Stimulated activated CD4-positive, alpha-beta T cell treated with anti-CD3 and anti-CD28 coated beads, Interleukin-12 subunit alpha, Interleukin-12 subunit beta, amount 100 ng/mL, for 4 hours (primary cell): ENCODE measurements at places on chromosomes 7 and 10.

GRCh38 chr7:6558837-6559236 is 7.6 kb upstream of the GRID2IP start:
- no peak for DNase-seq

- no peak for DNase-seq
Measured at GRCh38 chr7:99748846-99749579, 14.0 kb upstream of the CYP3A7 start.

DNA sequence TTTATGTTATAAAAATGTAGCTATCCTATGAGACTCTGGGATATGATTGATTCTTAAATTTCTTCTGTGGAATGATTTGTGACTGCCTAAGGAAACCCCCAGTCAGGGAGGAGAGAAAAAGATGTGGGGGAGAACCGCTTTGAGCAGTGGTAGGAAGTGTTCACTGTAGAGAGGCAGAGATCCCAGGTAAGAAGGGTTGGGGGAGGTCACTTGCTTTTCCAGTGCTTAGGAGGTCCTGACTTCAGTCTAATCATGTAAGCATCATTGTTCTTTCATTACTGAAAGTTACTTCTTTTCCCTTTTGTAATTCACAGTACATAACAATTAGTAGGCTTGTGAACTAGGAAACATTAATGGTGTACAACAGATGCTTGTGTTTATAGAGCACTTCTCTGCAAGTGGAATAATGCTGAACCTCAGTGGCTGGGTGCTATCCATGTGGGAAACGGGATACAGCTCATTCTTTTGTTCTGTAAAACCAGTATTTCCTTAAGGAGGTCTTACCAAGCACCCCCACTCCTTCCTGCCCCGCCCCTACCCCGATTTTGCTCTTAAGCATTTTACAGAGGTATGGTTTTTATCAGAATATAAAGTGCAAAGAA is 165.4 kb downstream of the ST7 start:
- no peak for DNase-seq

DNA sequence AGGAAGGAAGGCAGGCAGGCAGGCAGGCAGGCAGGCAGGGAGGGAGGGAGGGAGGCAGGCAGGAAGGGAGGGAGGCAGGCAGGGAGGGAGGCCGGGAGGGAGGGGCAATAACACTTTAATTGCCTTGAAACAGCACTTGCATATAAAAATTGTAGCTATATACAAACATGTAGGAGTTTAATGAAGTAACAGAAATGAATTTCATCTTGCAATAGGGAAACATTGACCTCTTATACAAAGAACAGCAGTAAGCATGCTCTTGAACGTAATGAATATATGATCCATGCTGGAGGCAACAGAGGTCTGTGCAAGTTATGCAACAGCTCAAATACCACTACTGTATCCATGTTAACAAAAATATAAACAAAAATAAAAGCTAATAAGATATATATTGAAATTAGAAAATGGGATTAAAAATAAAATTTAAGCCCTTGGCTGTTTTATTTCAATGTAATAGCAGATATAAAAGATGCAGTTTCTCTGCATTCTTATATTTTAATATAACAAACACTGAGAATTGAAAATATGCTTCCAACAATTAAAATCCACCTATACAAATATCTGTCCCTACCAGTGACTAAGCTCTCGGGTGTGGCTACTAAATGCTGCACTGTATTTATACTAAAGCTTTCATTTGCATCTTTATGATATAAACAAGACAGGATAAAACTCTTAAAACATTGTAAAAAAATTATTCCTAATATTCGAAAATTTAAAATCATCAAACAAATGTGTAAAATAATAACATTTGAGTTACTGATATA is 50.3 kb downstream of the CACNA2D1 start:
- DNase-seq: no peak

GRCh38 chr7:2416063-2416462 is 12.7 kb downstream of the CHST12 start:
- DNase-seq: no peak

DNA sequence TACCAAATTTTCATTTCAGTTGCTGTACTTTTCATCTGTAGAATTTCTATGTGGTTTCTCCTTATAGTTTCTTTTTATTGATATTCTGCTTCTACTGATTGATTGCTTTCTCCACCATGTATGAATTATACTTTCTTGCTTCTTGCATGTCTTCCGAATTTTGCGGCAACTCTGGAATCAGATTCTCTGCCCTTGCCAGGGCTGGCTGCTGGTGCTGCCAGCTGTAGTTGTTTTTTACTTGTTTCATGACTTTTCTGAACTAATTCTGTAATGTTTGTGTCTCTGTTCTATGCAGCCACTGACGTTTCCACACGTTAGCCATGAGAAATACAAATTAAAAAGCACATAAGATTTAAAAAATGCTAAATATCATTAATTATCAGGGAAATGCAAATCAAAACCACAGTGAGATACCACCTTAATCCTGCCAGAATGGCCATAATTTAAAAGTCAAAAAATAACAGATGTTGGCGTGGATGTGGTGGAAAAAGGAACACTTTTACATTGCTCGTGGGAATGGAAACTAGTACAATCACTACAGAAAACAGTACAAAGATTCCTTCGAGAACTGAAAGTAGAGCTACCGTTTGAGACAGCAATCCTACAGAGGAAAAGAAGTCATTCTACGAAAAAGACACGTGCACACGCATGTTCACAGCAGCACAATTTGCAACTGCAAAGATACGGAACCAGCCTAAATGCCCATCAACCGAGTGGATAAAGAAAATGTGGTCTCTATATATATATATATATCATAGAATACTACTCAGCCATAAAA is 51.5 kb downstream of the MAD1L1 start:
- no peak for DNase-seq
